Stimulated activated CD8-positive, alpha-beta memory T cell treated with anti-CD3 and anti-CD28 coated beads, Interleukin-7, amount 100 ng/mL, for 24 hours (primary cell): ENCODE measurements at places on chromosomes 12 and 14.

GRCh38 chr14:55170526-55170925 is 20.9 kb downstream of the DLGAP5 start:
- DNase-seq = no peak

- DNase-seq = no peak
Measured at GRCh38 chr14:92466059-92466458, 47.5 kb upstream of the RIN3 start.

- no peak for DNase-seq
Measured at GRCh38 chr12:121282072-121282742, 14.3 kb downstream of the CAMKK2 start.

DNA sequence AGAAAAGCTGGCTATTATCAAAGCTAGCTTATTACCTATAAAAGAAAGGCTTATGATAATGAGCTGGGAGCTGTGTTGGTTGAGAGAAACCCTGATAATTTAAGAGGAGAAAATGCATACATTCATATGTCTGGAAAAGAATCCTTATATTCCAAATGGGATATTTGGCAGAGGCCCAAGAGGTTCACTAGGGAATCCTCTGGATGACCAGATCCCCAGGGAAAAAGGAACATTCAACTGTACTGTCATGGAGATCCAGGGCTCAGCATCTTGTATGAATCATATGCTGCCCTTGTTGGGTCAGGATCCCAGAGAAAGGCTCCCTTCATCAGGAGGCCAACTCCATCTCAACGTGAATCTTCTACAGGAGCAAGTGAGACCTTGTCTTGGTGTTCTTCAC is 16.6 kb upstream of the FBXO34 start:
- no peak for DNase-seq

DNA sequence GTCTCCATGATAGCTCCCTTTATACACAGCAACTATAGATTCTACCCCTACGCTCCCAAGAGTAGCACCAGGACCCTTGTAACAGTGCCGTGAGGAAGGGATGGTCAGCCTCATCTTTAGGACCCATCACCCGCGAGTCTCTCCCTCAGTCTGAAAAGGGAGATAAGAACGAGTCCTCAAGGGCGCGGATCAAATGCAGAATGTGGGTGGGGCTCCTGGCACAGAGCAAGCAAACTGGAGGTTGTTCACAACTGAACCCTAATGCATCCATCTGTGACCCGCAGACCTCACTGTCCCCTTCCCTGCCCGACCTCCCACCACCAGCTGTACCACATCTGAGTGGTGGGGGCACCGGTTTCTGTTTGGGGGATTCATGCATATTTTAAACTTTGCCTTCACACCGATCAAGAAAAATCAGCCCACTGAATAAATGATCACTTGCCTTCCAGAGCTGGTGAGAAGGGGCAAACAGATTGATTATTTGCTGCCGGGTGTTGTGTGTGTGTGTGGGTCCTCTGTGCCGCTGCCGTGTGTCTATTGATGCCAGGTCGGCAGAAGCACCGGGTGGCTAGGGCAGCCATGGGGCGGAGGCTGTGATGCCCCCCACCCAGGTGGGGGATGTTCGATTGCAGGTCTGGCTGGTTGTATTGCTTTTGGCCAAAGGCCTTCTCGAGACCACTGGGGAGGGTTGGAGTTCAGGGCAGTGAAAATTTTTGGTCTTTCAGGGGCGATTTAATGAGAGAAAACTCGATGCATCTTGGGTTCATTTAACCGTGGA is 35.7 kb upstream of the BEGAIN start:
- no peak for DNase-seq
